ENCODE measurements at places on chromosomes 5 and 9.
A peak's percentile ranks its signal among the peaks of the same experiment; 100 is the strongest.

GRCh38 chr5:14191325-14191724 is 48.2 kb downstream of the TRIO start:
- DNase-seq: no peak

GRCh38 chr9:77952635-77953328 is 78.8 kb downstream of the GNAQ start:
- DNase-seq: peak; percentile 74

DNA sequence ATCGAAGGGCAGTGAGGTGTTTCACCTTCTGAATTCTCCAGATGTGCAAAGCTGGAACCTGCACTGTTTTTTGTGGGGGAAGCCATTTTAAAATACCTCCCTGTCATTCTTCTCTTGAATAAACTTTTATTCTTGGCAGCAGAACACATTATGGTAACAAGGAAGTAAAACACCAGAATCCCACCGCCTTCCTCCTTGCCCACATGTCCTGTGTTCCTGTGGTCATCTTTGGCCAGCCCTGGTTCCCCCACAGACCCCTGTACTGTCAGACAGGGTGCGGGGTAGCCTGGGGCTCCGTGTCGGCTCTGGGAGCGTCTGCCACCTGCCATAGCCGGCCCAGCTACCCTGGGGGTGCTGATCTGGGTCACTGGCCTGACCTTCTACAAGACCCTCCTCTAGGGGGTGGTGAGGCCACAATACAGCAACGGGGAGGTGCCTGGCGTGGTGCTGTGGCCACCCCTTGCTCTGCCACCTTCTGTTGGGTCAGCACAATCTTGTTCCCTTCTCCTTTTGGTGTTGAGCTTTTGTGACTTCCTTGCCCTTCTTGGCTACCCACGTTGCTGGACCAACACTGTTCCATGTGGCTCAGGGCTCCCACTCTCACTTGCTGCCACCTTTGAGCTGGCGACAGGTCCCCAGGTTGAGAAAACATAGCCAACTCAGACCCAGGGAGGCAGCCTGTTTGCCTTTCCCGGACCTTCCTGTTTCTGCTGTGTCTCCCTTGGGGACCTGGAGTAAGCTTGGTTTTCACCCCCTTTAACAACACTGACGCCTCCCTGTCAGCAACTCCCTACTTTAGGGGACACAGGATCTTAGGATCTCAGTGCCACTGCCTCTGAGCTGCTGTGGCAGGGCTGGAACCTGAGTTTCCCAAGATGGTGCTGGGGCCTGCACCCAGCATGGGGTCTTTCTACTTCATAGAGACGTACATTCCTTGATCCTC is 4.8 kb downstream of the WNK2 start:
- no peak for DNase-seq

DNA sequence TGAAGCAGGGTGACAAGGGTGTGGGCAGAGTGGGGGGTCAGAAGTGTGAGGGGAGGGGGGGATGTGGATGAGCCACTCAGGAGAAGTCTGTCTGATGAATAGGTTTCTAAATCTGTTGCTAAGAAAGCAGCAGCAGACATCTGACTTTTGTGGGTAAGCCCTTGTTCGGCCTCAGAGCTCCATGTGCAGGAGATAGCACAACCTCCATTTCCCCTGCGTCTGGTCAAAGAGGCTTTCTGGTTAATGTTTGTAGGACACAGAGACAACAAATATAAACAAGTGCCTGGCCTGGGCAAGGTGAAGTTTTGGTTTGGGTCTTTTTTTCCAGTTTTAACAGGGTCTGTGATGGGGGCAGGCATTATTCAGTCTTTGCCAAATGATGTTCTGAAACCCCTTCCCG is 57.0 kb upstream of the GNE start:
- DNase-seq: no peak

GRCh38 chr5:97049175-97049574 is 93.2 kb downstream of the LIX1 start:
- DNase-seq: no peak

- no peak for DNase-seq
Observed at GRCh38 chr5:59547731-59548130, 345.8 kb downstream of the PDE4D start.

- no peak for DNase-seq
Observed at GRCh38 chr5:178238711-178239592, 6.3 kb upstream of the PHYKPL start.

DNA sequence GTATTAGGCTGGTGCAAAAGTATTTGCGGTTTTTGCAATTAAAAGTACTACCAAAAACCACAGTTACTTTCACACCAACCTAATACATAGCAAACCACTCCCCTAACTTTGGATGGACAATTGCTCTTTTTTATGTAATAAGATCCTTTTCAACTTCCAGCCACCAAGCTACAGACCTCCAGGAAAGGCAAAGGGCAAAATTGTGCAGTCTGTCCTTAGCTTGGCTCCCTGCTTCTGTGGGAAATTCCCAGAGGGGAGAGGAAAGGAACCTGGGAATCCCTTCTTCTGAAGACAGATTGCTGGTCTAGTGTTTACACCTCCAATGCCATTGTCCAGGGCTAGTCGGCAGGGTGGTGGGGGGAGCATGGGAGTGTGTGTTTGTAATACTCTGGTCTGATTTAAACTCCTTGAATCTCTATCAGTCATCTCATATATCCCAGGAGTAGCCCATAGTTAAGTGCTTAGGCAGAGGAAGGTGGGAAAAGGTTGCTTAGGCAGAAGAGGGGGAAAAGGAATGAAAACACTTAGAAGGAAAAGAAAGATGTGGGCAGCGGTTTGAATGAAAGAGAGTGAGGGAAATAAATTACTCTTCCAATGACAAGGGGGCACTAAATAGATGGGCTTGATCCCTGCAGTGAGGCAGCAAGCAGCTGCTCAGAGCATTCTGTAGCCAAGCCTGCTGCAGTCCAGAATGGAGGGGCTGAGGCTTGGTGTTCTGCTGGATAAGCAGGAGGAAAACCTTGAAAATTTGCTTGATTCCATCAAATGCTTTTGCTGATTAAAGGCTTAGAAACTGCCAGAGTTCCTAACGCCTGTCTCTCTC is 86.9 kb upstream of the MAP1B start:
- no peak for DNase-seq

- no peak for DNase-seq
Observed at GRCh38 chr5:125065741-125066140, 319.3 kb upstream of the ZNF608 start.

GRCh38 chr9:129163753-129164152 is 14.3 kb downstream of the IER5L start:
- DNase-seq: no peak

- DNase-seq: no peak
Observed at GRCh38 chr9:8860925-8861324, 1061.3 kb upstream of the DMAC1 start.

GRCh38 chr5:139402561-139403158 is 1.2 kb downstream of the SPATA24 start:
- DNase-seq: no peak

DNA sequence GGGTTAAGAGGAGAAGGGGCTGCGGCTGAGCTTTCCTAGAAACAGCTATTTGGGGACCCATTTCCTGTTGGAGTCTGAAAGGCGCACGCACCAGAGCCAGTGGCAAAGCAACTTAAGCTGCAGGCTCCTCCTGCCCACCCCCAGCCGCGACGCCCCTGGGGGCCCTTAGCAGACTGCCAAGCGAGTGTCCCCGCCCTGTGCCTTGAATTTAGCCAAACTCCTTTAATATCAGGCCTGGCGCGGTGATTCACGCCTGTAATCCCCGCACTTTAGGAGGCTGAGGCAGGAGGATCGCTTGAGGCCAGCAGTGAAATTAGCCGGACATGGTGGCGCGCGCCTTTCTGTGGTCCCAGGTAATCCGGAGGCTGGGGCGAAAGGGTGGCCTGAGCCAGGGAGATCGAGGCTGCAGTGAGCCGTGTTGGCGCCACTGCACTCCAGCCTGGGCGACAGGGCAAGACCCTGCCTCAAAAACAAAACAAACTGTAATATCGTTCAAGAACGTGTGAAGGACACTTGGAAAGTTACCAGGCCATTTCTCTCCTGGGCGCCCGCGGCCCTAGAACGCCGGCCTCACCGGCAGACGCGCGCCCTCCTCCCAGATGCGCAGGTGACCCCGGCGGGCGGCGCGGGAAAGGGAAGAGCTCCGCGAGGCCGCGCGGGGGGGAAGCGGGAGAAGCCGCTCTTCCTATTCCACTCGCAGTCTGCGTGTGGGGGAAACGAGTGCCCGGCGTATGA is 1.0 kb upstream of the F2R start:
- DNase-seq: no peak

DNA sequence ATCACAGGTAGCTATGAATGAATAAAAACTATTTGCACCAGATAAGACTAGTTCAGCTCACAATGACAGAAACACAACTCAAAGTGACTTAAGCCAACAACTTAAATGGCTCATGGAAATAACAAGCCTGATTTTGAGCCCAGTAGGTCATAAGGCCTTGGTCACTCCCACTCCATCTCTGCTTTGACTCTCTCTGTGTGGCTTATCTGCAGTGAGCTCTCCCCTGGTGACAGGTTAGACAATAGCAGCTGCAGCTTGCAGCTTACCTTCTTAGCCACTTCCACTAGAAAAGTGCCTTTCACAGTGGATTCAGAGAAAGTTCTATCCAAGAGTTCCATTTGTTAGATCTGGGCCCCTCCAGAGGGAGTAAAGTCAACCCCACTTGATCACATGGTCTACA is 315.7 kb downstream of the RAB3C start:
- DNase-seq: no peak

DNA sequence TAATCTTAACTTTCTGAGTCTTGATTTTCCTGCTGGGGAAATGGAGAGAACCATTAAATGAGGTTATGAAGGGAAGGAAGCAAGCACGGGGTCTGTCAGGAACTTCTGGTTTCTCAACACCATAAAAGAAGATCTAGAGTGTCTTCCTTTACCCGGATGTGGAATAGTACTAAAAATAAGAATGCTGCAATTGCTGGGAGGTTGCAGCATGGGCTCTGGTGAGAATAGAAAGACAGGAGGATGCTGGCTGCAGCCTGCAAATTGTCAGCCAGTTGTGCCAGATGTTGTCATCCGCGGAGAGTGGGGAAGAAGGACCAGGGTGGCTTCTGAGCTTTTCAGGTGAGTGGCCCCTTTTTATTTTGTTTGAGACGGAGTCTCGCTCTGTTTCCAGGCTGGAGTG is 69.3 kb upstream of the STC2 start:
- DNase-seq: no peak

DNA sequence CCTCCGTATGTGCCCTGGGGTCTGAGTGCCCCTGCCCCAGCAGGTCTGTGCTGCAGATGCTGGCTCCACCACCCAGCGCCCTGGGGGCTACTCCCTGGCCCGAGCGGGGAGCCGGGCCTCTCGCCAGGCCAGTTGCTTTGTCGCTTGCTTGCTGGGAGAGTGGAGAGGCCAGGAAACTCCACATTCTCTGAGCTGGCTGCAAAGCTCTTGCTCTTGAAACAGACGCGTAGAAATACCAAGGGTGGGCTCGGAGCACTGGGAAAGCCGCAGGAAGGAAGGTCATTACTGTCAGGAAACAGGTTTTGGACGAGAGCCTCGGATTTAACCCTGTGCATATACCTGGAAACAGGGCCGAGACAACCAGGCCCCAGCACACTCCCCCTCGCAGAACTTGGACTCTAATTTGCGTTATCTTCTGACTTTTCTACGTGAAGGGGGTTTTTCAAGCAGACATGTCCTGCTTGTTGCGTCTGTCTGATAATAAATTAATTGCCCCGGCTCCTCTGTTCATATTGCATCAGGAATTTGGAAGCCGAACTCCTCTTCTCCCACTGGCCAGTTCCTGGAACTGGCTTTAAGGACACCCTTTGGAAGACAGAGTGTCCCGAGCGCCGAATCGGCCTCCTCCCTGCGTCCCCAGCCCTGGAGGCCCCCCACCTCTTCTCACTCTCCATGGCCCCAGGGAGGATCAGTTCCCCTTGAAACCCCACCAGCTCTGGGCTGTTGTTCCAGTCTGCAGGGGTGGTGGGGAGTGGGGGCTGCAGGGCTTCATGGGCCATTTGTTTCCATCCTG is 11.2 kb downstream of the ADAMTSL2 start:
- DNase-seq: no peak

GRCh38 chr5:401146-402034 is 41.6 kb upstream of the EXOC3 start:
- DNase-seq: no peak

GRCh38 chr5:68253624-68254585 is 38.3 kb downstream of the PIK3R1 start:
- DNase-seq: no peak

GRCh38 chr5:137563301-137563645 is 64.1 kb upstream of the SPOCK1 start:
- DNase-seq: no peak

DNA sequence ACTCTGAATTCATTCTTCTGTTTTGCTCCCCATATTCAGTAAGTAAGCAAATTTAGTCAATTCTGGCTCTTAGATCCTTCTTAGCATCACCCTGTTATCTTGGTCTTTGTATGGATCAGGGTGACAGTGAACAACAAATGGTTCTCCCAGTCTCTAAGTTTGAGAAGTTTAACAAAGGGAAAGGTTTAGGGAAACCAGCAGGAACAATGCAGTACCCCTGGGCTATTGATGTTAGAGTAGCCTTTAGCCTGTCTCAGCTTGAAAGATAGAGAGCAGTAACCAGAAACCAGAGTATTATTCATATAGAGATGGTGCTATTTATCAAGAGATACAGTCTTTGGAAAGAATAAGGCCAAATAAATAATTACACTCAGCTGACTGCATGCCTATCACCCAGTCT is 241.8 kb downstream of the CDH12 start:
- DNase-seq: no peak

DNA sequence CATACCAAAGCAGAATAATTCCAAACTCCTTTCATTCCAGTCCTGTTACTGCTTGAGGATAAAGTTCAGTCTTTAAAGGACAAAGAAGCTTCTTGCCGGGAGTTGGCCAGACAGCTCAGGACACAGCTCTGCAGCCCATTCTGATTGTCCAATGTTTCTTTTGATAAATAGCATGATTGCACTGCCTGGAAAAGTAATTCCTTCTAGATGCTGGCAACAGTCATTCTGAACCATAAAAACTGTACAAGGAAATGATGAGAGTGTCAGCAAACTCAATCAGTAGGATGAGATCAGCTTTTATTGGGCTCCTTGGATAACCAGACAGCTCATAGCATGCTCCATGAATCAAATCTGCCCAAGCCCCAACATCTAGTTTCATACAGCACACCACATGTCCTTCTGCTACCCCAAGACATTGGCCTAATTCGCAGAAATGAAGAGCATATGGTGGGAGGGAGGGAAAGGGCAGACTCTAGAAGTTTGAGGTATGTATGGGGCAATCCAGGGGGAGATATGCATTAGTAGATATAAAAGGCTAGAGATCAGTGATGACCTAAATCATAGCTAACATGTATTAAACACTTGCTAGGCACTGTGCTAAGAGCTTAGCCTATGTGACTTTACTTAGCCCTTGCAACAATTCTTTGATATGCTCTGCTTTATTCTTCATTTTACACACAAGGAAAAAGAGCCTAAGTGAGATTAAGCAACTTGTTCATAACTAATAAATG is 219.9 kb upstream of the NREP start:
- no peak for DNase-seq

DNA sequence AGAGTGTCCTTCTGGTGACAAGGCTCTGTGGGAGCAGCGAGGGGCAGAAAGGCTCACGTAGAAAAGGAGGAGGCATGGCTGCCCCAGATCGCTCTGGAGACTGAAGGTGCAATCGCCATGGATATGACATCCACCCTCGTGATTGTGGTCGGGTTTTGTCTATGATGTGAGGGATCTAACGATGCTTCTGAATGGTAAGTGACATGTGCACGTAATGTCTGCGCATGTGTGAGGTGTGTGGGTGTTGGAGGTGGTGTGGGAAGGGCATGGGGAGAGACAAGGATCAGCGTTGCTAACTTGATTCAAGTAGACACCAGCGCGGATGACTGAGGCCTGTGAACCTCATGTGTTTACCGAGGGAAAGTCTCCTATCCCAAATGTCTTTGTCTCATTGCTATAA is 20.2 kb downstream of the IRX1 start:
- DNase-seq: no peak

Measured in RWPE1 (cell line).